AG09309 (cell line): ENCODE measurements at places on chromosomes 1 and 21.
A peak's percentile ranks its signal among the peaks of the same experiment; 100 is the strongest.

DNA sequence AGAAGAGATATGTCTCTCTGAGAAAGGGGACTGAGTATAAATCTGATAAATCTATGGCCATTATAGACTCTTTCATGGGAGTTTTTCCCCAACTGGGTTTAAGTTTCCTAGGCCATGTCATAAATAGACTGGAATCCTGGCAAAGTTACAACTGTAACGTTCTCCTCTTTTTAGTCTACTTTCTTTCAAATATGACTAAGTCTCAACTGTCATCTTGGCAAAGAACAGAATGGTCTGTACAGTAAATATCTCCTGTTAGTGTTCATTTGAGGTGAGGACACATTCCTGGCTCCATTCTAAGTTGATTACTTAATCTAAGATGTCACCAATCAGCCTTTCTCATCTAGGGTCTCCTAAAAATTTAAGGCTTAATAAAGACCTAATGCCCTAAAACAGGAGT, 300.5 kb downstream of the BRINP2 start:
- DNase-seq, result no peak

DNA sequence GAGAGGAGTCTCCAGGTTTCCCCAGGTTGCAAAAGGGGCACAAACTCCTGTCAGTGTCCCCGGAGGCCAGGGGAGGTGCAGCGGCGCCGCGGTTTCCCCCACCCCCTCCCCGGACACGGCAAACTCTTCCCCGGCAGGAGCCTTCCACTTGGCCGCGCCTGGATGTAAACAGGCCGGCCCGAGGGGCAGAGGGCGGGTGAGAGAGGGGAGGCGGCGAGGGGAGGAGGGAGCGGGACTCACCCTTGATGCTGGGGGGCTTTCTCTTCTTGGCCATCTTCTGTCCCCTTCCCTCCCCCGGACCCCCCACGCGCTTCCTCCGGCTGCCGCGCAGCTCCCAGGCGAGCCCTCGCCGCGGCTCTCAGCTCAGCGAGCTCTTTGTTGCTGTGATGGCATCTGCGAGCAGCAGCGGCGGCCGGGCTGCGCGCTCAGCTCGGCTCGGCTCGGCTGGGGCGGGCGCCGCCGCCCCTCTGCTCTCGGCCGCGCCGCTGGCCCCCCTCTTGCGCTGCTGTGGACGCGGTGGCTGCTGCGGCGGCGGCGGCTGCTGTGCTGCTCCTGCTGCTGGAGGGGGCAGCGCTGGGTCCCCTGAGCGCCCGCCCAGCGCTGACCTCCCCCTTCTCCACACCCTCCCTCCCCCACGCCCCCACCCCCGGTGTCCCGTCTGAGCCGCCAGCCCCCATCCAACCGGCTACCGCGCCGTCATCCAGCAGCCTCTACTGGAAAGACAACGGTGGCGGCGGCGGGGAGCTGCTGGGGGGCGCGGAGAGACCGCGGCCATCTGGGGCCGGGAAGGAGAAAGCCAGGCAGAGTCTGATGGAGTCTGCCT, 4.9 kb upstream of the SLC44A5 start:
- no peak for DNase-seq

DNA sequence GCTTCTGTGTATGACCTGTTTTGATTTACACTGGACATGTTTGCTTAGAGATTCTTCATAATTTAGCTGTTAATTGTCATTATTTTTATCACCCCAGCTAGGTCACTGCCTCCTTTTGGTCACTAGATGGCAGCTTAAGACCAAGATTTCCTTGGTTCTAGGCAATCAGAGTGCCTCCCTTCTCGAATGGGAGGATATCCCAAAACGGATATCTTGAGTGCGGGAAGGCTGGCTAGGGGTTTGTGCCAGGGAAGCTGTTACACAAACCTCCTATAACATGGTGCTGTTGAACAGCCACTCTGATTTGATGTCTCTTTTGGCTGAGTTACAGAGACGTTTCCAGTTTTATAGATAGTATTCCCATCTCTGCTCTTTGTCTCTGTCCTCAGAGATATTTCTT, 283.5 kb downstream of the S1PR1 start:
- peak; percentile 3 for DNase-seq

GRCh38 chr1:119958223-119958622, 61.9 kb upstream of the ADAM30 start:
- no peak for DNase-seq

- DNase-seq, result peak; percentile 76
These were observed 51.9 kb upstream of the FMOD start for GRCh38 chr1:203402629-203403337.

DNA sequence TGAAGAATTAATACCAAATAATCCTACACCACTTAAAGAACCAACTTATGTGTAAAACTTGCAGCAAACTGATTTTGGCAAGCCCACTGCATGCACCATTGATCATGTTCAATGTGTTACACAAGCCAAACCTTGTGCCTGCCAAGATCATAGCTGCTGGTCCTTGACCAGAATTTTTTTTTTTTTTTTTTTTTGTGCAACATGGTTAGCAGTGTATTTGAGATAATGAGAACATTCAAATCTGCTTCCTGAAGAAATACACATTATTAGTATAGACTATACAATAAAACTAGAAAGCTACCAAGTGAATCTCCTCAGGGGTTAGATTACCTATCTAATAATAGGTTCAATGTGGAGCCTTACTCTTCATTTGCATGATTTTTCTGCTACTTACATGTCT, 421.0 kb downstream of the MRPL39 start:
- DNase-seq, result no peak

- no peak for DNase-seq
These were observed 3.3 kb downstream of the C21orf58 start for GRCh38 chr21:46320331-46320801.

- DNase-seq, result no peak
These were observed 288.1 kb downstream of the NCAM2 start for GRCh38 chr21:21286170-21286798.

- no peak for DNase-seq
These were observed 73.0 kb downstream of the RAP1GAP start for GRCh38 chr1:21596174-21596573.

GRCh38 chr1:239805851-239806772, 285.6 kb upstream of the FMN2 start:
- DNase-seq, result no peak

- no peak for DNase-seq
These were observed 84.9 kb downstream of the GREM2 start for GRCh38 chr1:240527086-240527485.

GRCh38 chr1:30315185-30315960, 408.0 kb downstream of the MATN1 start:
- no peak for DNase-seq

DNA sequence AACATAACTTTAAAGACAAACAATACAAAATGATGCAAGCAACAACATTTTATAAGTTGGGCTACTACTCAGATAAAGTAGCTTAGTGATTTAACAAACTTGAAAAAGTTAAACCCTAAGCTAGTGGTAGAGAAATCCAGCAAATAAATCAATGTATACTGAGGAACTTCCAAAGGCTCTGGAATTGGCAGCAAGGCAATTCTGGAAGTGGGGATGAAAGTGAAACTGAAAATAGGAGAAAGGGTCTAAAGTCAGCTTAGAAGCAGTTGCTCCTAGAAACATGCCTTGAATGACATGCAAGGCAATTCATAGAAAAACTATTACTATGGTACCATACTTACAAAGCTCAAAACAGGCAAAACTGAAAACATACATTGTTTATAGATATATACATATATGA, 90.0 kb upstream of the CAMK1G start:
- no peak for DNase-seq

DNA sequence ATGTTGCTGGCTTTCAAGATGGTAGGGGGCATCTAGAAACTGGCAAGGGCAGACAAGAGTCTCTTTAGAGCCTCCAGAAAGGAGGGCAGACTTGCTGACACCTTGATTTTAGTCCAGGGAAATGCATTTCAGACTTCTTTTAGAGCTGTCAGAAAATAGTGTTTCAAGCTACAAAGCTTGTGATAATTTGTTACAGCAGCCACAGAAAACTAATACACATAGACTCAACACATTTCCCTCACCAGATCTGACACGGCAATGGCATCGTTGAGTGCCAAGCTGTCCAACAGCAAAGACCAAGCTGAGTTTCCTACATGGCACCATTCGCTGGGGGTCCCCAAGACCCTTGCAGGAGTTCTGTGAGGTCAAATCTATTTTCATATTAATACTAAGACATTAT, 62.0 kb downstream of the SLC9A1 start:
- no peak for DNase-seq
